Astrocyte (in vitro differentiated cells and primary cell): ENCODE measurements at places on chromosomes 5 and 9. TPM values are rescaled to one million over a fixed set of nuclear protein-coding genes. Genes with fewer than 3 reads are reported as not detected.

The SEC24A gene
- 51.9 and 56.1 TPM in 2 replicates for total RNA-seq

The CDKN2AIPNL gene
- total RNA-seq = 22.1 and 22.8 TPM in 2 replicates

The TEX48 gene
- not detected in 2 replicates for total RNA-seq

The F2RL1 gene
- 140 and 164 TPM in 2 replicates for total RNA-seq

The PCDHA3 gene
- 0.84 and 1.1 TPM in 2 replicates for total RNA-seq

The PCDHB9 gene
- total RNA-seq = 3.6 and 5.3 TPM in 2 replicates

The MCCC2 gene
- total RNA-seq = 30.2 and 31.7 TPM in 2 replicates

The BAAT gene
- total RNA-seq = 8.9 and 9.5 TPM in 2 replicates

The PCDHGC5 gene
- 7.7 and 10.9 TPM in 2 replicates for total RNA-seq

The KCNT1 gene
- total RNA-seq = not detected in 2 replicates

The SLC25A2 gene
- 0.19 and 0.25 TPM in 2 replicates for total RNA-seq
